ENCODE measurements at places on chromosomes 7 and 10.

GRCh38 chr7:95951531-95951930 is 179.2 kb downstream of the DYNC1I1 start:
- DNase-seq = no peak

GRCh38 chr7:26309089-26309488 is 17.4 kb downstream of the SNX10 start:
- no peak for DNase-seq

GRCh38 chr10:34567659-34568253 is 247.3 kb downstream of the PARD3 start:
- no peak for DNase-seq

DNA sequence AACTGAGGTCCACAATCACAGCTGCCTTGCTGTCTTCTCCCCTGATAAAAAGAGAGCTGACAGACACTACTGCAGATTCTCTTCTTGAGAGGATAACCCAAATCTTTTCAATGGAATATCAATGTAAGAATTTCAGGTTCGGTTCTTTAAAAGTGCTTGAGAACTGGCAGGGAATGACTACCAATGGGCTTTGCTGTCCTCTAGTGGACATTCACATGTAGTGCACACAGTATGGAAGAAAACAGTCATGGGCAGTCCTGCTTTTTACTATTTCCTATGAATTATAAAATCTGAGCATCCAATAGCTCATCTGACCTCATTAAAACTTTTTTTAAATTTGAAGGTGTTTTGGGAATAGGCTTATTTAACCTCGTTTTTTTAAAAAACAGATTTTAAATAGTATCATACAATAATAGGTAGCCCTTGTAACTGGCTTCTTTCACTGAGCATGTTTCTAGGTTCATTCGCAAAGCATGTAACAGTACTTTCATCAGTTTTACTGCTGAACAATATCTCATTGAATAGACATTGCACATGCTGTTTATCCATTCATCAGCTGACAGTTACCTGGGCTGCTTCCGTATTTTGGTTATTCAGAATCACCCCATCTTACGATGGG is 18.3 kb downstream of the FZD9 start:
- no peak for DNase-seq

GRCh38 chr7:84971360-84971759 is 215.5 kb downstream of the SEMA3D start:
- no peak for DNase-seq

DNA sequence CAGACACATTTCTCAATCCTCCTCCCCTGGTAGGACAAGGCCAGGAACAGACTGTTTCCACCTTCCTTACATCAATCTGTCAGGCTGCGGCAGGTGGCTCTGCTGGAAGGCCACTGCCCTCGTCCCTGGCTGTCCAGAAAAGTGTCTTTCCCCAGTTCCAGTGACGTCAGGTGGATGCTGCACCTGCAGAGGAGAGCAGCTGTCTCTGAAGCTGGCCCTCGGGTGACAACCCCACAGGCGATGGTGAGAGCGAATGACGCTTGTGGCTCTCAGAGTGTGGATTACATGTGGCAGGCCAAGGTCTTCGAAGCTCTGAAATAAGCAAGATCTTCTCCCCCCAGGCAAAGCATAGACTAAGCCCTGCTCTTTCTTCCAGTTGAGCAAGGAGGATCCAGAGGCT is 146.9 kb upstream of the RET start:
- DNase-seq = peak; percentile 34

DNA sequence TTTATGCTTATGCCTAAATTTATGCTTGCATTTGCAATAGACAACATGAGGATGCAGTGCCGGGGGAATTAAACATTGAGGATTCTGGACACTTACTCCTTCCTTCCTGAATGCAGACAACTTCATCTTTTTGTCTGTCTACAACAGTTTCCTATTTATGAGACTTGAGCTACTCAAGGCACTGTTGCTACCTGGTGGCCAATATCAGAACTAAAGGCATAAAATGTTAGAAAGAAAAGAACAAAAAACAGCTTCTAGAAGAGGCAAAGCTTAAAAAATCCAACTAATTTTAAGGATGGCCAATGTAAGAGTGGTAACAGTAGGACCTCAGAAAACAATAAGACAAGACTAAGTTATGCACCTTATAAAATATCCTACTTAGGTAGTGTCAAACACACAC is 144.5 kb upstream of the PTN start:
- no peak for DNase-seq

- no peak for DNase-seq
These were observed 10.8 kb downstream of the UROS start for GRCh38 chr10:125812128-125812750.

DNA sequence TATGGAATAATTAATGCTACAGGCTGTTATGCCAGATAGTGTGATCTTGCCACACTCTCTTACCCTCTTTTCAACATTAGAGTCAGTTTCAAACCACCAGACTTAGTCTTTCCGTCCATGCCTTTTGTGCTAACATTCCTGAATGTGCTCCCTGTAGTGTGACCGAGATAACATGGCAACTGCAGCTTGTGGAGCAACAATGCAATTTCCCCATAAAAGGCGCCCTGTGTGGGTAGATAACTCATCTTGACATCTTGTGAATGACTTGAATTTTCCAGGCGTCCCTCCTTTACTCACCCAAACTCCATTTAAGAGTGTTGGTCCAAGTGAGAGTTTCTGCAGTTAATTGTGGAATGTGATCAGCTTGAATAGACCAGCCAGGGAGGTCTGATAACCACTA is 99.6 kb downstream of the DNAH11 start:
- no peak for DNase-seq

DNA sequence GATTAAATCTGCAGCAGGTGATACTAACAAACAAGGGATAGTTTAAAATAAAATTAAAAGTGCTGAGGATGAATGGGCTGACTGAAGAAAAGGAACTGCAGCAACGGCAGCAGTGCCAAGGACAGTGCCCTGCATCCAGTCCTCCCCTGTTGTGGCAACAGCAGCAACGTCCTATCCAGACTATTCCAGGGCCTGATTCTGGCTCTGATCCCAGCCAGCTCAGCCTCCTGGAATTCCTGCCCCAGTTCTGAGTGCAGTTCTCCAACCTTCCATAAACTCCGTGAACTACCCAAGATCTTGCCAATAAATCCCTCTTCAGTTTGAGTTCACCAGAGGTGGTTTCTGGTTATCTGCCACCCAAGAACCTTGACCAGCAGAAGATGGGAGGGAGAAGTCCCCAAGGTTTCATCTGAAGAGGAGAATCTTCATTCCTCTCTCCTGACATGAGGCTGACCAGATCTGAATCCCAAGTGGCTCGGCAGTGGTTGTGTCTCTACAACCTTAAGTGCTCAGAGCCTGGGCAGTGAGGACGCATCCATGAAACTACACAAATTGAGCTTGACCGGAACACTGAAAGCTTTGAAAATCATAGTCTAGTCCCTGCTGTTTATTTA is 115.8 kb downstream of the SORBS1 start:
- no peak for DNase-seq

GRCh38 chr10:18238870-18239485 is 98.8 kb downstream of the CACNB2 start:
- no peak for DNase-seq

- no peak for DNase-seq
These were observed 3.3 kb downstream of the PLEKHS1 start for GRCh38 chr10:113754768-113755167.

GRCh38 chr7:116876664-116877442 is 14.5 kb downstream of the CAPZA2 start:
- DNase-seq = no peak

DNA sequence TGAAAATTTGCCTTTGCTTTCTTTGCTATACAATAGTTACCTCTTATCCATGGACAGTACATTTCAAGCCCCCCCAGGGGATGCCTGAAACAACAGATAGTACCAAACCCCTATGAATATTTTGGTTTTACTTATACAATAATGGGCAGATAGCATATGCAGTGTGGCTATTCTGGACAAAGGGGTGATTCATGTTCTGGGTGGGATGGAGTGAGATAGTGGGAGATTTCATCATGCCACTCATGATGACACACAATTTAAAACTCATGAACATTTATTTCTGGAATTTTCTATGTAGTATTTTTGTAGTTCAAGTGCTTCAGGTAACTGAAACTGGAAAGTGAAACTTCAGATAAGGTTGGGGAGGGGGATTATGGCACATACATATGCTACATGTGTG is 12.0 kb downstream of the STARD3NL start:
- DNase-seq = no peak

DNA sequence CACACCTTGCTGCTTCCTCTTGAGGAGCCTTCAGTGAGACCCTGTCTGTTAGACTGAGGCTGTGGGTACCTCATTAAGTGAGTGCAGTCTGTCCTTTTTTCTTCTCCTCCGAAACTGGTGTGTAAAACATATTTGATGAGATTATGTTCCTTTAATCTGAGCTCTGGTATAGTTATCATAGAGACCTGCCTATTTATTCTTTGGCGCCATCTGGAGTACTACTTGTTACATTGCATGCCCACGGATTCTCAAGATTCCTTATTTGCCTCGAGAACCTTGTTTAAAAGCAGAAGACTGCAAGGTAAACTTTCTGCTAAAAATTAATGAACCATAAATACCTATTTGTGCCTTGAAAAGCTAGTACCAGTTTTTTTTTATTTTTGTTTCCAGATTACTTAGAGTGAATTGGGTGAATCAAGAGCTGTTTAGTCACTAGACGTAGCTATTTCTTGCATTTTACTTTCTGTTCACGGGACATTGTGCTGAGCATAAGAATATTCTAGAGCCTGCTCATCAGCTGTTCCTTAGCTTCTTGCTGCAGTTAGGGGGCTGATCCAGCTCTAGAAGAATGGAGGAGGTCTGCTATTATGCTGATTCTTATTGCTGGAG is 16.9 kb upstream of the STMP1 start:
- no peak for DNase-seq

DNA sequence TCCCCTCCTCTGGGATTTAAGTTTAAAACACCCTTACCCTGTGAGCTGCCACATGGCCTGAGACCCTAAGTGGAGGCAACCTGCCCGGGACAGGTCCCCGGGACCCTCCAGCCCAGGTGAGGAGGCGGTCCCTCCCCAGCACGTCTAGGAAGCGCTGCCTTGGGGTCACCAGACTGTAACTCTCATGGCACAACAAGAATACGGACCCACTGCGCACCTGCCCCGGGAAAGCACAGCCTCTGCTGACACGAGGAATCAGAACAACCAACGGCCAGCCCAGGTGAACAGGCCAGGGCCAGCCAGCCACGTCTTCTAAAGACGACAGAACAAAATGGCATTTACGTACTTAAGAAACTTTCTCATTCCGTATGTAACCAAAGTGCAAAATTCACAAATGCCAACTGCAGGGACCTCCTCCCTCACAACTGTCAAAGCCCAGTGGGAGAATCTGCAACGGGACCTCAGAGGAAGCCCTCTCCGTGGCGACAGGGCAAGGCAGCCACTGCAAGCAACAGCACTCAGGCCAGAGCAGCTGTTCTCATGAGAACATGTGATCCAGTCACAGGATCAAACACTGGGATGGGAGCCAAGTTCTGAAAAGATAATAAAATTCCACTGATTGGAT is 208.4 kb downstream of the DIP2C start:
- no peak for DNase-seq

DNA sequence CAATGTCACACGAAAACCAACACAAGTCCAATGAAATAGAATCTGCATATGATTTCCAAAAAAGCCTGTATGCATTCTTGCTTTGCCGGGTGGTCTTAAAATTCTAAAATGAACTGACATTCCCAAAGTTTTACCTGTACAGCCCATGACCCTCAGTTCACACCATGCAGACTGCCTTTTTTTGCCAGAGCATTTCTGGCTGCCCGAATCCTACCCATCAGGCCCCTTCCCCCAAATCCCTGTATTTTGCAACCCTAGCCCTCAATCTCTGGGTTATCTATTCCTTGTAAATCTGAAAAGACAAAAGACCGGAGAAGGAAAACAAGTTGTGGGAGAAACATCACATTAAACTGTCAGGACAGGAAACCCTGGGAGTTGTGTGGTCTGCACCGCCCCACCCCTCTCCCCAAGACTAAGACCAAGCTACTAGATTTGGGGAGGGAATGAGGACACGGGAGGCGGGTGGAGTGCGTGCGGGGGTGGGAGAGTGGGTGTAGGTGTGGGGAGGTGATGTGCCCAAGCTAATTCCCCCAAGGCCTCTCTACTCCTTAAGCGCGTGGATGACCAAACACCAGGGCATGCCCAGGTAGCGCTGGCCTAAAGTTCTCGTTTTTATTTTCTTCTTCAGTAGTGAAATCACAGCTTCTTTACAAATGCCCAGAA is 1.4 kb downstream of the JCAD start:
- no peak for DNase-seq

DNA sequence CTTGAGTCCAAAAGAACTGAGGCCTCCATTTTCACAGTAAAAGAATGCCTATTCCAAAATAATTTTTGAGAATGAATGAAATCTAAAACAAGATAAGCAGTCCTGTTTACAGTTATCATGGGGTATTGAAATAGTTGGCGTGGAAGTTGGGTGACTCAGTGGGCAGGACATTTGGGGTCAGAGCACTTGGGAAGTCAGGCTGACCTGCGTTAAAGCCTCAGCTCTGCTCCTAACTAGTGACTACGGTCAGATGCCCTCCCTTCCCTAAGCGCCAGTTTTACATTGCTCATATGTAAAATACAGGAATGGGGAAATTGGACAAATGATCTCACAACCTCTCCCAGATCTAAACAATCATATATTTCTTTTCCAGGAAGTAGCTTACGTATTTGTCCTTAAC is 2.3 kb upstream of the PAPSS2 start:
- no peak for DNase-seq

GRCh38 chr10:86047588-86047987 is 319.0 kb downstream of the GRID1 start:
- DNase-seq = no peak

- no peak for DNase-seq
These were observed 2.6 kb upstream of the HOXA9 start for GRCh38 chr7:27167916-27168264.

DNA sequence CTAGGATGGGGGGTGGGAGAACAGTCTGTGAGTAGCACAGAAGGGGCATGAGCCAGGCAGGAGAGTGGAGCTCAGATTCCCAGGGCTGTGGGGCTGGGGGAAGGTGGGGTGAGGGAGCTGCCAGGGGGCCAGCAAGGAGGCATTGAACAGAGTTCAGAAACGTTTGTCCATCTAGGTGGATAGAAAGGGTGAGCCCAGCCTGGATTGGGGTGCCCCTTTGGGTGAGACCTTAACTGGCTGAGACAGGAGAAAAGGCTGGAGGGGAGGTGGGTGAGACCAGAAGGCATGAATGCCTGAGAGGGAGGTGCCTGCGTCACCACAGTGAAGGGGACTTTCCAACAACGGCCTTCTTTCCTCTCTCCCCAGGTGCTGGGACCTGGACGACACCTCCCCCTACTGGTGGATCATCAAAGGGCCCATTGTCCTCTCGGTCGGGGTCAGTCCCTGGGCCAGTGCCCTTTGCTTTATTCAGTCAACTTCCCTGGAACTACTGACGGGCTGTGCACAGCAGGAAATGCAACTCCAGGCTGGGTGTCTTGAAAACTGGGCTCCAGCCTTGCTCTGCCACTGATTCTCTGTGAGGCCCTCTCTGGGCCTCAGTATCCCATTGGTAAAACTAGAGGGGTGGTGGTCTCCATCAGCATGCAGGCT is 11.0 kb downstream of the GHRHR start:
- no peak for DNase-seq

- DNase-seq = no peak
These were observed 133.2 kb upstream of the MDFIC start for GRCh38 chr7:114788706-114789105.
